ENCODE measurements at places on chromosomes 12 and 14. TPM values are rescaled to one million over a fixed set of nuclear protein-coding genes. Genes with fewer than 3 reads are reported as not detected.

The KERA gene
- not detected for total RNA-seq

DNA sequence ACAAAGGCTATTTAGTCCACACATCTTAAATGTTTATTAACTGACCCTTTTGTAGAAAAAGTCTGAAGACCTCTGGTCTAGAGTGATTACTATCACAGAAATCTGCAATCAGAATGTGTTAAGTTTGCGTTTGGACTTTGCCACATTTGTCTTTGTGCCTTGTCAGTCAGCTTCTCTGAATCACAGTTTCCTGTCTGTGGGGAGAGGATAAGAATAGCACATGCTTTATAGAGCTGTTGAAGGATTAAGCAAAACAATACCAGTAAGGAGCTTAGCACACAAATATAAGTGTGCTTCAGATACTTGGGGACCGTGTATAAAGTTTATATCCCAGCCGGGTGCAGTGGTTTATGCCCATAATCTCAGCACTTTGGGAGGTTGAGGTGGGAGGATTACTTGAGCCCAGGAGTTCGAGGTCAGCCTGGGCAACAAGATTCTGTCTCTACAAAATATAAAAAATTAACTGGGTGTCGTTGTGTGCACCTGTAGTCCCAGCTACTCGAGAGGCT, 63.0 kb upstream of the BTG1 start:
- peak; percentile 12 for DNase-seq

- no peak for DNase-seq
These were observed 131.8 kb upstream of the USP15 start for GRCh38 chr12:62128175-62128975.

- no peak for DNase-seq
These were observed 9.9 kb downstream of the PMEL start for GRCh38 chr12:55955800-55956508.

- DNase-seq: no peak
These were observed 46.7 kb downstream of the PTGER2 start for GRCh38 chr14:52360831-52361230.

DNA sequence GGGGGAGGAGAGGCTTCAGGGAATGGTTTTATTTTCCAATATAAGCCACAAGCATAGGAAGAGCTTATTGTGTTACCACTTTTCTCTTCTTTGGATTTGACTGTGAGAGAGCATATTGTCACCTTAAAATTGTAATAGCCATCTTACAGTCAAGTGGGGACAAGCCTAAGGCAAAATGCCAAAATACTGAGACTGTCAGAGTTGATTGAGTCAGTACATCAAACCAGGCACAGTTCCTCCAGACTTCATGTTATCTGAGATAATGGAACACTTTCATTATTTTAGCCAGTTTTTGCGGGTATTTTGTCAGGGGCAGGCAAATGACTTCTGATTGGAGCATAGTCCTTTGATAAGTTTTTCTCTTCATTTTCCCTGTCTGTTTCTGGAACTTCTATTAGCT, 19.5 kb upstream of the NUBPL start:
- no peak for DNase-seq

DNA sequence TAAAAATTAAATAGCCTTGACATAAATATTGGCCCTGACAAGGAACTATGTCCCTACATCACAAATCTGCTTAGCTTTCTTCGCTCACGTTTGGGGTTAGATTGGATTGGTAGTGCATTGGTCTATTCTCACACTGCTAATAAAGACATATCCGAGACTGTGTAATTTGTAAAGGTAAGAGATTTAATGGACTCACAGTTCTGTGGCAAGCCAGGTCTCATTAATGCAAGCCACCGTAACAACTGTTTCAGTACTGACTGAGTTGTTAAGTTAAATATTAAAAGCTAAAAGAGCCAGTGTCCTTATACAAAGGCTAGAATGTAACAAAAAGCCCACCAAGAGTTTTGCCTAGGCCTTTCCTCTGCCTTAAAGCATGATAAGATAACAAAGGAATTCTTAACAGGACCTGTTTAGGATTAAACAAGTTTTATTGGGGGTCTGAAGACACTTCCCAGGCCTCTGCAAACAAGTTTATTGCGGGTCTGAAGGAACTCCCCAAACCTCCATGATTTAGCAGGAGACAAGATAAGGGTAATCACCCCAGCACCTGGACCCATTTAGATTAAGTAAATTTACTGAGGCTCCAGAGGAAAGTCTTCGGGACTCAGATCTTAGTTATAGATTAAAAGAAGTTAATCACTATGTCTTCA, 88.2 kb upstream of the PTGDR start:
- peak; percentile 9 for DNase-seq

DNA sequence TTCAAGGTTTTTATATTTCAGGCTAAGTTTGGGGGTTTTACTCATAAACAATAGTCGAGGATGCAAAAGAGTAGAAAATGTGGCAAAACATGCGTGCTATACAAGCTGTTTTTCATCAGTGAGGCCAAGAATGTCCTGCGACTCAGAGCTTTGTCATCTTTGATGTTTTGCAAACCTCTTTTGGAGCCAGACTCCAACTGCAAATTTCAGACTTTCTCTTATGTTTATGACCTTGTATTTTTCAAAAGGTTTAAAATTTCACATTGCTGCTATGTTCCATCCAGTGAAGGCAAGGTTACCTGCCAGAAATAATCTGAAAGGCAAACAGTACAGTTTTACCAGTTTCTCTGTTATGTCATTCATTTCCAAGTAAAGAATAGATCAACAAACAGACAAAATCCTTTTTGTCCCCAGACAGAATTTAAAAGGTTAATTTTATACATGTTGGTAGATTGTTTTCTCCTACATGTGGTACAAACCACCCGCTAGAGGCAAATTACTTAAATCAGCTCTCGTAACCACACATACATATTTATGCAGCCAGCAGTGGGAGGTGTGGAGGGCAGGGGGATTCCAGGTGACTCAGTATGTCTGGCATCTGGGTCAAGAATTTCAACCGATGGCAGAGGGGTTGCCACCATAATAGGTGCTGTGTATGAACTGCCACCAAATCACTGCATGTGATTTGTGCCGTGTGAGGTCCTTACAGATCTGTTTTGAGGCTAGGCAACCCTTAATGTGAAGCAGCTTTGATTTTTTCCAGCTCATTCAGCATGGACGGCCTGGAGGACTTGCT, 119.8 kb upstream of the CPM start:
- DNase-seq: peak; percentile 82

GRCh38 chr12:122042910-122043309, 21.2 kb downstream of the BCL7A start:
- DNase-seq: no peak

The CPSF6 gene
- 35.6 TPM for total RNA-seq

DNA sequence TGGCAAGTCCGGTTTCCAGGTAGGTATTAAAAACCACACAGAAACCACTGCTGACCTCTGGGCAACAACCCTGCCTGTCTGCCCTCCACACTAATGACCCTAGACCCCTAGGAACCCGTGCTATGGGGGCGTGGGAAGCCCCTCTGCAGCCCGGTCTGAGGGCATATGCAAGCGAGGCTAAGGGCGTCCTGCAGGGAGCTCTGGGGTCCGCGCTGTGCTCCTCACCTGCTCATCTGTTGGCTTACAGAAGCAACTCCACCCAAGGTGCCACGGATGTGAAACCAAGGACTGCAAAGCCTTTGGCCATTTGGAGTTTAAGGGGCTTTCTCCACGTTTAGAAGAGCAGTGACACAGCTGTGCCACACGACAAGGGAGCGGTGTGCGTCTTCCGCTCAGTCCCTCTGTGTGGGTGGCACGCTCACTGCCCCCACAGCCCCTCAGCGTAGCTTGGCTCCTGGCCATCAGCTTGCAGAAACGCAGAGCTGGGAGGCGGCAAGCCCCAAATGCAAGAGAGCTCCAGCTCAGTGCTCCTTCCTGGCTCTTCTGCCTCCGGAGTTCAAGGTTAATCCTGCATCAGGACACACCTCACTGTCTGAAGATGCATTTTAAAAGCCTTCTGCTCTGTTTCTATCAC, 18.4 kb downstream of the AMN start:
- DNase-seq: no peak

GRCh38 chr14:82239223-82239622, 705.6 kb upstream of the SEL1L start:
- DNase-seq: no peak

DNA sequence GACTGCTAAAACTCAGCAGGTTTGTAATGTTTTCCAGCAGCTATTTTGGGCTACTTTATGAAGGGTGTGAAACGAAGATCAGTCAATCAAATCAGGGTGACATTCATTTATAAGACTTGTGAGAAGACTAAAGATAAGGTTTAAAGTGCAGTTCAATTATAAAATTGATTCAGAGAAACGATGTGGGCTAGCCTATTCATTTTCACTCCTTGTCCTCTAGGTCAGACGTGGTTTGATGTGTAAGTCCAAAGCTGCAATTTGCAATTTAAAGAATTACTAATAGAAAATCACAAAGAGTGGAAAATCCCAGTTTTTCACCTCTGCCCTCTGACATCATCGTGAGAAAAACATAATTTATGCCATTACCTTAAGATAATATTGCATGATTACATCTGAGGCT, 243.5 kb upstream of the NOVA1 start:
- DNase-seq: no peak

- DNase-seq: no peak
These were observed 816.1 kb upstream of the TMEM132C start for GRCh38 chr12:127450826-127451225.

DNA sequence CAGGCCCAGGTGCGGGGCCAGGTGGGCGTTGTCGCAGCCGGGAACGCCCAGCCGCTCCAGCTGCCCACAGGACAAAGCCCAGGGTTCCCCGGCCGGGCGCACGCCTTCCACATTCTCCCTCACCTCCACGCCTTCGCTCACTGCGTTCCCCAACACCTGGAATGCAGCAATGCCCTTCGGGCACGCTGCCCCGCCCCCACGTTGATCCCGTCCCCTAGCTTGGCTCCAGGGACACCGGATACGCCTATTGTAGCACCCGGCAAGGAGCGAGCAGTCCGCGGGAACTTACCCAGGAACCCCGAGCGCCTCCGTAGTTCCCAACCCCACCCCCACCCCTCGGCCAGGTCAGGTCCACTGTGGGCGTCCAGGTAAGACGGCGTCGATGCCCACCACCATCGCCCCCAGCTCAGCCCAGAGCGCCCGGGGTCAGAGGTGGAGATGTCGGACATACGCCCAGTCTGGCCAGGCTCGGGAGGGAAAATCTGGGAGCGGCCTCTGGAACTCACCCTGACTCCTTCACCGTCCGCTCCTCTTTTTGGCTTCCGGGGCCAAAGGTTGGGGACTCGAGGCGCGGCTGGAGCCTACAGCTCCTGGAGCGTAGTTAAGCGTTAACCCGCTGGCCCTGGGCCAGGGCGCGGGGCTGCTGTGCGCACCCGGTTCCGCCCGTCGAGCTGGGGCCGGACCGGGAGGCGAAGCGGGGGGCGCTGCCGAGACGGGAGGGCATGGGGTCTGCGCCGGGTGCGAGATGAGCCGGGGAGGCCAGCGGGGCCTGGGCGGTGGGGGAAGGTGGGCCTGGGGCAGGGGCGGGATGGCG, 594 bp upstream of the CEP170B start:
- DNase-seq: no peak

The PAPLN gene
- 23.3 TPM for total RNA-seq

GRCh38 chr12:3137268-3137781, 60.1 kb downstream of the TSPAN9 start:
- no peak for DNase-seq

The ATXN7L3B gene
- total RNA-seq: 27.6 TPM

DNA sequence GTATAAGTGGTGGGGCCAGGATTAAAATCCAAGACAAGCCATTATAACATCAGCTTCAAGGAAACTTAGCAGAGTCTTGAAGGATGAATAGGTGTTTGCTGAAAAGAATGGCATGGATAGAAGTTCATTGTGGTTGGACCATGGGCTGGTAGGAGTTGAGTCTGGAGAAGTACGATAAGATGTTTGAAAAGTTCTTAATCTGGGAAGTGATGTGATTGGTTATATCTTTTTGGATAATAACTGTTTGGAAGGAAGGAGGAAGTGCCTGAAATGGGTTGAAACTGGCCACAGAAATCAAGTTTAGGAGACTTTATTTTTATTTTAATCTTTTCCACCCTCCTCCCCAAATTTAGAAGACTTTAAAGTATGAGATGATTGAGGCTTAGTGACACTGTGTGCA, 4.9 kb downstream of the DENR start:
- DNase-seq: no peak

- no peak for DNase-seq
These were observed 574 bp downstream of the GLRX5 start for GRCh38 chr14:95535226-95536021.

- no peak for DNase-seq
These were observed 15.8 kb downstream of the JAG2 start for GRCh38 chr14:105152794-105153241.

The OR11G2 gene
- not detected for total RNA-seq

GRCh38 chr14:94143711-94144110, 14.3 kb upstream of the IFI27L2 start:
- no peak for DNase-seq

GRCh38 chr12:126974779-126975178, 1292.2 kb upstream of the TMEM132C start:
- DNase-seq: no peak

- DNase-seq: no peak
These were observed 179.9 kb upstream of the ATF7IP start for GRCh38 chr12:14185427-14186192.

DNA sequence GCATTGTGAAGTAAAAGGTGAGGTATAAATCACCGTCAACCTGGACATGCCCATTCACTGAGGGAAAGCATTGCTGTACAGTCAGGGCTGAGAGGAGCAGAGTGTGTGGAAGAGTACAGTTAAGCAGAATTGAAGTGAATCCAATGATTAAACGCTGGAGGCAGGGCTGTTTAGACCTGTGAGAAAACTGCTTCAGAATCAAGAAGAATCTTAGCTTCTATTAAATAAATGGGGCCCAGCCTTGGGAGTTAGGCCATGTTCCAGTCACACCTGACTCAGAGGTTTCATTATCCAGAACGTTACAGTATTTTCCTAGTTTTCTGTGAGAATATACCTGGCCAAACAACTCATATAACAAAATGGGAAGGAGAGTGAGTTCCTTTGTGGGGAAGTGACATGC, 86.9 kb downstream of the ATP23 start:
- DNase-seq: no peak

GRCh38 chr14:66115740-66116502, 370.2 kb upstream of the CCDC196 start:
- DNase-seq: no peak

- no peak for DNase-seq
These were observed 4.9 kb upstream of the PLA2G1B start for GRCh38 chr12:120332523-120332922.

DNA sequence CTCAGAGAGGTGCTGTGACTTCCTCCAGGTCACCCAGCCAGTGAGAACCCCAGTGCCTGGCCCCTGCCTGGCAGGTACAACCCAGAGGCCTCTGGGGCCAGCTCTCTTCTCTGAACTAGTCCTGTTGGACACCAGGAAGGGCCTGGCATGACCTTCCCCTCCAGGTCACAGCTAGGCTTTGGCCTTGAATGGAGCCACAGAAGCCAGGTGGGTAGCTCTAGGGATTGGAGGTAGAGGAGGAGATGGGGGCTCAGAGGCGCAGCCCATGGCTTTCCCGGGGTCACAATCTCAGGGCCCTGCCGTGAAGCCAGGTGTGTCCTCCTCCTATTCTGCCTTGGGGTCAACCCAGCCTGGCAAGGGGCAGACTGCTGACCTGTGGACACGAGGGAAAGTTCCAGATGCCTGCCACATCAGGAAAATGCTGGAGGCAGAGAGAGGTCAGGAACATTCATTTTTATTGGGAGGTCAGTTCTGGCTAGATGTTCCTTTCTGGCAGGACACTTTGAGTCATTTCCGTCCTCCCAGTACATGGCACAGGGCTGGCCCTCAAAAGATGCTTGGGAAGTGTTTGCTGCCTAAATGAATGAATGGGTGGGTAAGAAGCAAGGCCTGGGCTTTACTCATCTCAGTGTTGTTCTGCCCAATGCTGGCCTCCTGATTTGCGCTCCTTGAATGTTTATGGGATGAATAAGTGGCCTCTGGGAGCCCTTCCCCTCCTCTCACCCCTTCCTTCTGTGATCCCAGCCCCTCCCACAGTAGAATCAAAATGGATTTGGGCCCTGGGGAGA, 25.4 kb downstream of the FAM222A start:
- no peak for DNase-seq

Measured in kidney epithelial cell (primary cell).